Left cardiac atrium (tissue), 4 donors: ENCODE measurements at places on chromosomes 6 and 20.

GRCh38 chr20:14413835-14414234 is 76.4 kb upstream of the FLRT3 start:
- no peak for DNase-seq

- no peak for DNase-seq
Observed at GRCh38 chr6:106315765-106316374, 9.7 kb downstream of the ATG5 start.

DNA sequence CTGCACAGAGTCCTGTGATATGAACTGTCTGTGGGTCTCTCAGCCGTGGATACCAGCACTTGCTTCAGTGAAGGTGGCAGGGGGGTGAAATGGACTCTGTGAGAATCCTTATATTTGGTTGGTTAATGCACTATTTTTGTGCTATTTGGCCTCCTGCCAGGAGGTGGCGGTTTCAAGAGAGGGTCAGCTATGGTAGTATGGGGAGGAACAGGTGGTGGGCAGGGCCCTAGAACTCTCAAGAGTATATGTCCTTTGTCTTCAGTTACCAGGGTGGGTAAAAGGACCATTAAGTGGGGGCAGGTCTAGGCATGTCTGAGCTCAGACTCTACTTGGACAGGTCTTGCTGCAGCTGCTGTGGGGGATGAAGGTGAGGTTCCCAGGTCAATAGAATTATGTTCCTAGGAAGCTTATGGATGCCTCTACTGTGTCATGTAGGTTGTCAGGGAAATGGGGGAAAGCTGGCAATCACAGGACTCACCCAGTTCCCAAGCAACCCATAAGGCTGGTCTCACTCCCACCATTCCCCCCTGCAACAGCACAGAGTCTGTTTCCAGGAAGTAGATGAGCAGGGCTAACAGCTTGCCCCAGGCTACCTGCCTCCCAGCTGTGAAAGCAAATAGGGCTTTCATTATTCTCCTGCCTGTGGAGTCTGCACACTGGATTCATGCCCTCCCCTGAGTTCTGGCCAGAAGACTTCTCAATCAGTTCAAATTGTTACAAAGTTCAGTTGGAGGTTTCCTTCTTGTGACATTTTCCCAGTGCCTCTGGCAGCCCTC is 56.8 kb upstream of the PHIP start:
- no peak for DNase-seq

DNA sequence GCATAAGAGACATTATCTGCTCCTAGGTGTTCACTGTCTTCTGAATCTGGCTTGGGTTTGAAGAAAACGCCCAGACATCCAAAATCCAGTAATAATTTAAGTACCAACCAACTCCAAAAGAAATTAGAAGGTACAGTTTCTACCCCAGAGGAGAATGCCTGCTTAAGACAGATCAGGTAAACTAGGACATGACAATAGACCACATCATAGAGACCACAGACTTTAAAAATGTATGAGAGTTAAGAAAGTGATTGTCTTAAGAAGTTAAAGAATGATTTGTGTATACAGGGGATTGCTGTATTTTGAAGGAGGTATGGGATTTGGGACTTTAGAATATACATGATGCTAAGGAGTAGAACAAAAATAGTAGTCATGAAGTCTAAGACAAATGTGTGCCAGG is 120.8 kb upstream of the EDN1 start:
- no peak for DNase-seq

- DNase-seq = peak; percentile 91
Observed at GRCh38 chr20:49562311-49563014, 5.5 kb downstream of the PTGIS start.

DNA sequence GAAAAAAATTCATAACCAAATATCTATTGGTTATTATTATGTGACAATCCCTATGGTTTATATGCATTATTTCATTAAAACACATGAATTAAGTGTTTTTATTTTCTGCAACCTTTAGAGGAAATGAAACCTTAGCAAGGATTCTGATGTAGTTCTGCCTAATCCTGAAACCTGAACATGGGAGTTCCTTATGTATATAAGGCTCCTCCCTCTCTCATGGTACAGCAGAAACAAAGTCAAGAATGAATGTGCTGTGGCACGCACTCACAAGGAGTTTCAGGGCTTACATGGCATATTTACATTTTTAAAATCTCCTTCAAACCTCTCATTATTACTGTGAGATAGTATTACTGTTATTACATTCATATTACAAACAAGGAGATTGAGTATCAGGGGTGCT is 426.4 kb upstream of the CITED2 start:
- DNase-seq = no peak

DNA sequence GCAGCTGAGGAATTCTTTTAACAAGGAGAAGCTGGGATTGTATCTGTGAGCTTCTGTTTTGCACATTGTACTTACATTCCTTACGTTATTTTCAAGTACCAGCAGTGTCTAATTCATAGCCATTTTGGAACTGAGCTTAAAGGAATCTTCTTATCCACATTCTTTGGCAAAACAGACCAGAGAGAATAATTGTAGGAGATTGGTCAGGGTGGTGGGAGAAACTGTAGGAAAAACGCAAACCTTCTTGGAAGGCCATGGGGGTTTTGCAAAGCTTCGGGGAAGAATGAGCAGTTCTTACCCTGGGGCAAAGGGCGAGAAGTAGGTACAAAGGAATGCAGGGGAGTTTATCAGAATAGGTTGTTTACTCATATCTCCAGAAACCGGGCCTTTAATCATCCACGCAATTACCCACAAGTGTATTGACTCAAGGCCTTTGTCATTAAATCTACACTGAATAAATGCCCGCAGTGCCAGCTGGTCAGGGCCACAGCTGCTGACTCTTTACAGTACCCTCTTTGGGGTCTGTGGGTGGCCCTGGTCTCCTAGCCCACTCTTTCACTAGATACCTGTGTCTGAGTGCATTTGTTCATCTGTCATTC is 39.6 kb upstream of the SPTLC3 start:
- no peak for DNase-seq

GRCh38 chr6:91376686-91377085 is 789.8 kb upstream of the MAP3K7 start:
- no peak for DNase-seq
